ENCODE measurements at places on chromosomes 1 and 21.
A peak's percentile ranks its signal among the peaks of the same experiment; 100 is the strongest.

- DNase-seq, result peak; percentile 14
Measured at GRCh38 chr21:43362915-43363314, 64.0 kb downstream of the SIK1 start.

DNA sequence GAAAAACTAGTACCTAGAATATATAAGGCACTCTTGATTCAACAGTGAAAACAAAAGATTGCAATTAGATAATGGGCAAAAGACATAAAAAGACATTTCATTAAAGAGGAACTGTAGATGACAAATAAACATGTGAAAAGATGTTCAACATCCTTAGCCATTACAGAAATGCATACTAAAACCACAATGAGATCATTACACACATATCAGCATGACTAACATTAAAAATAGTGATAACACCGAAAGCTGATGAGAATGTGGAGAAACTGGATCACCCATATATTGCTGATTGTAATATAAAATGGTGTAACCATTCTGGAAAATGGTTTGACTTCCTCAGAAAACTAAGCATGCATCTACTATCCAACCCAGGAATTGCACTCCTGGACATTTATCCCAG is 340.3 kb downstream of the SEC16B start:
- no peak for DNase-seq

DNA sequence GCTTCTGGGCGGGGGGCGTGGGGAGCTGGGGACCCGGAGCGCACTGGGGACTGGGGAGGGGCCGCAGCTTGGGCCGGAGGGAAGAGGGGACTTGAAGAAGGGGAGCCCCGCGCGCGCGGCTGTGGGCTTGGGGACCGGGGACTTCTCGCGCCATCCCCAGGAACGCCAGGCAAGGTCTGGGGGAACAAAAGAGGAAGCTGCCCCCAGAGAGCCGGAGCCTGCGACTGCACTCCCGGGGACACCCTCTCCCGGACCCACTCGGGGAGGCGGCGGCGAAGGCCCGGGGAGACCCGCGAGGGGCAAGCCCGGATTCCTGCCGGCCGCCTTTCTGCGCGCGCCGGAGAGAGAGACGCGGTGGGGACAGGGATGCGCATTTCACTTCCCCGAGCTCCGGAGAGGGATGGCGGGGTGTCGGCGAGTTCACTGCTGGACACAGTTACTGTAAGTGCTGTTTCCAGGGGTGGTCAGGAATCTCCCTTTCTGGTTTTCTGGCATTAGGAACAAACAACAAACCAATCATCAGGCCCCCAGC is 732 bp downstream of the ABCG1 start:
- DNase-seq, result no peak

DNA sequence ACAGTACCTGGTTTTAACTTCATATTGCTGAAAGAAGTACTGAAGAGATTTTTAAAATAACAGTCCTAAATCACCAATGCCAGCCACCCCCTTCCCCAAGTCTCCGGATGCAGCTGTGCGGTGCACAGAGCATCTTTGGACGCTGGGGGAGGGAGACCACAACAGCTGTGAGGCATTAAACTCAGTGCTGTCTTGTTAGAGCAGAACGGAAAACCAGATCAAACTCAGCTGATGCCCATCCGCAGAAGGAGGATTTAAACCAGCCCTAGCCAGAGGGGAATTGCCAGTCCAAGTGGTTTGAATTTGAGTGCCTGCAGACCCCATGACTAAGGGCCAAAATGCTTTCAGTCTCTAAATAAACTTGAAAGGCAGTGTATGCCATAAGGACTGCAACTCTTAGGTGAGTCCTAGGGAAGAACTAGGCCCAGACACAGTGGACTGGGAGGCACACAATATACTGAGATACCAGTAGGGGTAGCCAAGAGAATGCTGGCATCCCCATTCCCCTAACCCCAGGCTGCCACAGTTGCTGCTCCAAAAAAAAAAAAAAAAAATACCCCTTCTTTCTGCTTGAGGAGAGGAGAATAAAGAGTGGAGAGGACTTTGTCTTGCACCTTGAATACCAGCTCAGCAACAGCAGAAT is 576.2 kb downstream of the NEGR1 start:
- no peak for DNase-seq

DNA sequence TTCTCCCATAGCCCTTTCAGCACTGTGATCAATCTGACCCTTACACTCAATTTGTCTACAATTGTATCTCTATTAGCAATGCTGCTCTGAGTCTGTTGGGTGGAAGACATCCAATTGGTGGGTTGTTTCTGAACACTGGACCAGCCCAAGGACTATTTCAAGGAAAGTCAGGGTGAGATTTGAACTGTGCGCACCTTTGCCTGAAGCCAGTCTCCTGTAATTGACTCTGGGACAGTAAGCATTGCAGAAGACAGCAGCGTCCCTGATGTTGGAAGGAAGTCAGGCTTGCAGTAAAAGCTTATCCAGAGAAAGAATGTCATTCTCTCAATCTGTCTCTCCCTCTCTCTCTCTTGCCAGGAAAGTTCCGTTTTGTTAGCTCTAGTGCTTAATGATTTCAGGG is 233.9 kb downstream of the KIF26B start:
- DNase-seq, result no peak

All from CD4-positive, alpha-beta T cell treated with Interleukin-2 at 100 ng/mL for 4 hours (primary cell).